ENCODE measurements at places on chromosomes 12 and 14.

DNA sequence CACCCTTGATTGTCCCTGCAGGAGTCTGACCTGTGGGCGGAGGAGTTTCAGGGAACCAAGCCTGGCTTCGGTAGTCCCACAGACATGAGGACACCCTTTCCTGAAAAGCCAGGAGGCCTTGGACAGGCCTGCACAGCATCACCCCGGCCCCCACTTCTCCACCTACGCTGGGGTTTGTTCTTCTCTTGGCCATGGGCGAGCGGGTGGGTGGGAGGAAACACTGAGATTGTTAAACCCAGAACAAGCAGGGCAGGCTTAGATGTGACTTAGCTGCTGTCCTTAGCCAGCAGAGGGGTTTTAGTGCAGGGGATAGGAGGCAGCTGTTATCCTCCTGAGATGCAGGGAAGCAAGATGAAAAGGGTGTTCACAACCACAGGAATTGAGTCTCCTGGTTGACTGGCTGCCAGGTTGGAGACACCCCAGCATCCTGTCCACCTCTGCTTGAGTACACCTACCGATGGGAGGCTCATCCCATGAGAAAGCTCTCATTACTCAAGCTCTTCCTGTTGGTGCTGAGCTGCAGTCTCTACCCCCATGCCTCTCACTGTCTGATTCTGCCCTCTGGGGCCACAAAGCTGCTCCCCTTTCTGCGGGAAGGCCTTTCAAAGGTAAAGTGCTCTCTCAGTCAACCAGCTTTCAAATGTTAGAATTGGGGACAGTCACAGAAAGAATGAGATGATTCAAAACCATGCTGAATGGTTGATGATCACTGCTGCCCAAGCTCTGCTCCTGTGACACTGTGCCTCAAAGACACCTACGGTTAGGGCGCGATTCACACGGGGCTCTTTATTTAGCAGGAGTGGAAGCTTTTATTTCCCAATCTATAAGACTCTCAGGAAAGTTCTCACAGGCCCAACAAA is 86.3 kb downstream of the IRF2BPL start:
- no peak for DNase-seq

DNA sequence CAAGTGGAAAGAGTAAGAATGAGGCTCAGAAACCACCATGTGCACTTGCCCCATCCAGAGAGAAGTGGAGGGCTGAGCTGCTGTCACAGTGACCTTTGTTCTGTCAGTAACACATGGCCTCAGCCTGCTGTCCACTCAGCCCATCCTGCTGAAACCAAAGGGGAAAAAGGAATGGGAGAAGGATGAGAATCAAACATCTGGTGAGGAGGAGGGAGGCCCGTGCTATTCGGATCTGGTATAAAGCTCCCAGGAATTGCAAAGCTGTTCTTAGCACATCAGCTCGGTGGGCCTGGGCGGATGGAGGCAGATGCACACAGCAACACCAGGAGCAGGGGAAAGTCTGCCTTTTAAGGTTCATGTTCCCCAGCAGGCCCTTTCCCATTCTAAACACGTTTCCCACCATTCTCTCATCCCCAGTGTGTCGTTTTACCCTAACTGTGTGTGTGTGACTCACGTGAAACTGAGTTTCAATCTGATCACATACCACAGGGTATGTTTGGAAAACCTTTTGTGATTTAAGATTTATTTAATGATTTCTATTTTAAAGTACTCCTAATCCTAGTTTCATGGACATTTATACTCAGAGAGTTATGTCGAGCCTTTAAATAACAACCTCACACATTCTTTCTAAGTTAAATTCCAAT is 36.8 kb downstream of the RTRAF start:
- DNase-seq: no peak

- no peak for DNase-seq
These were observed 455.5 kb upstream of the MGAT4C start for GRCh38 chr12:86711731-86712130.

GRCh38 chr14:32693114-32693513 is 245.6 kb upstream of the NPAS3 start:
- DNase-seq: no peak

GRCh38 chr12:19819231-19819630 is 379.9 kb downstream of the AEBP2 start:
- no peak for DNase-seq

DNA sequence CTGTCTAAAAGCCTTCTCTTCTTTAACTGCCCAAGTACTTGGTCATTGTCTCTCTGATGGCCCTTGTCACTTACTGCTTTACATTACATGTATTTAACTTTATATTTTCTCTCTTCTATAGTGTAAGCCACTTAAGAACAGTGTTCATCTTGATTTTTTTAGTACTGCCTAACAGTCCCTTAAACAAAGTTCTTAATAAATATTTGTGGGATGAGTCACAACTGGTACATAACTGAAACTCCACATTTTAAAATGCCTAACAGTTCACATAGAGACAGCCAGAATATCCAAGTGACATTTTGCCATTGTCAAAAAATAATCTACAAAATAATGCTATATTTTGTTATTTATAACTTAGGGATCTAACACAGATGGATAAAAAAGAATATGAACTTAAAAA is 146.6 kb downstream of the STXBP6 start:
- DNase-seq: no peak

All from CD14-positive monocyte (primary cell).